ENCODE measurements at places on chromosomes 3 and 15. TPM values are rescaled to one million over a fixed set of nuclear protein-coding genes. Genes with fewer than 3 reads are reported as not detected.
A peak's percentile ranks its signal among the peaks of the same experiment; 100 is the strongest.

DNA sequence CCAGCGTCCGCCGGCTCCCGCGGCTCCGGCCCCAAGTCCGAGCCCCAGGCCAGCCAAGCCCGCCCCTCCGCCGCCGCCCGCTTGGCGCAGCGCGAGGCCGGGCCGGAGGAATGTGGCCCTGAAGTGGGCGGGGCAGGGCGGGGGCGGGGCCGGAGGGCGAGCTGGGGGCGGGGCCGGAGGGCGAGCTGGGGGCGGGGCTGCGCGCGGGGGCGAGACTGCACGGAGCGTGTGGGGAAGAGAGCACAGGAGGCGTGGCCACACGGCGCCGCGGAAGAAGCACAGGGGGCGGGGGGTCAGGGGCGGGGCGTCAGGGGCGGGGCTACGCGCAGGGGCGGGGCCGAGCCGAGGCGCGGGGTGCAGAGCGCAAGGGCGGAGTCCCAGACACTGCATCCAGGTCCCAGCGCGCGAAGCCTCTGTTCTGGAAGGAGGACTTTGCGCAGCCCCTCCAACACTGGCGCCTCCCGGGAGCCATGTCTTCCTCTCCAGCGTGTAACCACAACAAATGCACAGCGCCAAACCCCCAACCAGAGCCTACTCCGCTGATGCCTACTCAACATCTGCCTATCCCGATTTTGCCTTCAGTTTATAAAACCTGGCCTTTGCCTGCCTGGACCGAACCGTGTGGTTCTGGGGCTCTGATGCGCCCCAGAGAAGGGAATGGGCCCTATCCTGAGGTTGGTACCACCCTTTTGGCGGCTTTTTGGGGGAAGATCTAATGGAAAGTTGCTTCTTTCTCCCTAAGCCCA is 105.5 kb downstream of the IQSEC1 start:
- DNase-seq: peak; percentile 86
- peak overlapping the region; percentile 86 for H3K4me3 ChIP-seq
- H3K36me3 ChIP-seq: peaks cover 12% of the 10 kb centered on the region
- peaks cover 23% of the 10 kb centered on the region for H3K4me1 ChIP-seq
- H3K27me3 ChIP-seq: peaks cover 25% of the 10 kb centered on the region

DNA sequence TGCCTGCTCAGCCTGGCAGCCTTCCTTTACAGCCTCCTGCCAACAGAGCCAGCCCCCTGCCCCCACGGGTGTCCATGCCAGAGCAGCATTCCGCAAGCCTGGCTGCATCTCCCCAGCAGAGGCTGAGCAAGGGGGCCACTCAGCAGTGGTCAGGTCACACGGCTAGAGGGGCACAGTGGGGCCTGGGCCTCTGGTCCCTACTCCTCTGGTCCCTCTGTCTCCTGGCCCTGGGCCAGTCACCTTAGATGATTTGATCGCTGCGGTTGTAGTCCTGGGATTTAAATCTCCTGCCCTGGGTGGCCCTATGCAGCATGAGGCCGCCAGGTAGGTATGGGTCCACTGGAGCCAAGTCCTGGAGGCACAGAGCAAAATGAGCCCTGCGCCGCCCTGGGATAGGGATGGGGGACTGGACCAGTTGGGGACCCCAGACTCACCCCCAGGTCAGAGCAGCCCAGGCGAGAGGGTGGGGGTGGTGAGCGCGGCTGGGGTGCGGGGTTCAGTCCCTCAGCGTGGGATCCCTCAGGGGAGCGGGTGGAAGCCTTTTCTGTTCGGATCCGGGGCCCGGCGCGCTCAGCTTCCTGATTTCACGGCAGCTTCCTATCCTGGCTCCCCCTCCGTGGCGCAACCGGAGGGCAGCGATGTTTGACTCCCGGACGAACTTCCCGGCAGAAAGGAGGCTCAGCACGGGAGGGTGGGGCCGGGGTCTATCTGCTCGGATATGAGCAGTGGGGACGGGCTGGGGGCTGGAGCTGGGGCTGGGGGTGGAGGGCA is at the start of gene ZBTB47:
ZBTB47 (plus strand) TSS at position 138 of the 771 bp plus-strand sequence. CDS start 4,659 bp downstream, outside the sequence.
- H3K27ac ChIP-seq: peak within 1 kb of the TSS; percentile 60
- peak within 1 kb of the TSS; percentile 71 for H3K4me3 ChIP-seq
- peaks cover 15% of the 10 kb centered on the region for H3K36me3 ChIP-seq
- no peaks in the 10 kb centered on the region for H3K27me3 ChIP-seq
- DNase-seq: no peak

DNA sequence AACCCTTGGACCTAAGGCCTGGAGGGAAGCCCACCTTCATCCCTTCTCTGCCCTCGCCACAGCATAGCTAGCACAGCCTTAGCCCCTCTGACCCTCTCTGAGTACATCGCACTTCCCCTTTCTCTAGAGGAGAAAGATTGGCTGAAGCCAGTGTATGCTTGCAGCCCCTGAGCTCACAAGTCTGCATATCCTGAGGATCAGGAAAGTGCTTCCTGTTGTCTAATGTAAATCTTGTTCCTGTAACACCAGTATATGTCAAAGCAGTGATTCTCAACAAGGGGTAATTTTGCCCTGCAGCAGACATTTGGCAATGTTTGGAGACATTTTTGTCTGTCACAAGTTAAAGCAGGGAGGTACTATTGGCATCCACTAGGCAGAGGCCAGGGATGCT is 2.2 kb upstream of the PRKCD start:
- H3K4me3 ChIP-seq: no peak overlapping the region
- no peaks in the 10 kb centered on the region for H3K27me3 ChIP-seq
- H3K36me3 ChIP-seq: peaks cover 37% of the 10 kb centered on the region
- DNase-seq: no peak
- no peak overlapping the region for H3K27ac ChIP-seq

DNA sequence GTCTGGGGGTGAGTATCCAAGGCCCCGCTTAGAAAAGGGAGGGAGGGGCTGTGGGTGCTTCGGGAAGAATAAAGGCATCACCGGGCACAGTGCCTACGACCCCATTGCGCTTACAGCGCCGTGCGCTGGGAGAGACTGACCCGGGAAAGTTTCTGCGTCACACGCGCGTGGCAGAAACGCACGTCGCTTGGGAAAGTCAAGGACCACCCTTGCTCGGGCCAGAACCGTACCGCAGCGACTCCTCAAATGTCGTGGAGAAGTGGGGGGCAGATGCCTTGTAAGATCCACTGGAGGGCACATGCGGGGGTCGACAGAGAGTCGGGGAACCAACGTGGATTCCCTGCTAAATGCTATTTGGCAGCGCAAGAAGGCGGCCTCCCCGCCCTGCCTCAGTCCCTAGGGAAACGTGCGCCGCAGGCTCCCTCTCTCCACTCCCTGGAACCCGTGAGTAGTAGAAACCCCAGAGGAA is 2.4 kb downstream of the ADAMTS9 start:
- DNase-seq: no peak
- peaks cover 63% of the 10 kb centered on the region for H3K36me3 ChIP-seq
- peak overlapping the region; percentile 81 for H3K4me3 ChIP-seq
- H3K4me1 ChIP-seq: peaks cover 17% of the 10 kb centered on the region
- H3K27ac ChIP-seq: peak overlapping the region; percentile 97

DNA sequence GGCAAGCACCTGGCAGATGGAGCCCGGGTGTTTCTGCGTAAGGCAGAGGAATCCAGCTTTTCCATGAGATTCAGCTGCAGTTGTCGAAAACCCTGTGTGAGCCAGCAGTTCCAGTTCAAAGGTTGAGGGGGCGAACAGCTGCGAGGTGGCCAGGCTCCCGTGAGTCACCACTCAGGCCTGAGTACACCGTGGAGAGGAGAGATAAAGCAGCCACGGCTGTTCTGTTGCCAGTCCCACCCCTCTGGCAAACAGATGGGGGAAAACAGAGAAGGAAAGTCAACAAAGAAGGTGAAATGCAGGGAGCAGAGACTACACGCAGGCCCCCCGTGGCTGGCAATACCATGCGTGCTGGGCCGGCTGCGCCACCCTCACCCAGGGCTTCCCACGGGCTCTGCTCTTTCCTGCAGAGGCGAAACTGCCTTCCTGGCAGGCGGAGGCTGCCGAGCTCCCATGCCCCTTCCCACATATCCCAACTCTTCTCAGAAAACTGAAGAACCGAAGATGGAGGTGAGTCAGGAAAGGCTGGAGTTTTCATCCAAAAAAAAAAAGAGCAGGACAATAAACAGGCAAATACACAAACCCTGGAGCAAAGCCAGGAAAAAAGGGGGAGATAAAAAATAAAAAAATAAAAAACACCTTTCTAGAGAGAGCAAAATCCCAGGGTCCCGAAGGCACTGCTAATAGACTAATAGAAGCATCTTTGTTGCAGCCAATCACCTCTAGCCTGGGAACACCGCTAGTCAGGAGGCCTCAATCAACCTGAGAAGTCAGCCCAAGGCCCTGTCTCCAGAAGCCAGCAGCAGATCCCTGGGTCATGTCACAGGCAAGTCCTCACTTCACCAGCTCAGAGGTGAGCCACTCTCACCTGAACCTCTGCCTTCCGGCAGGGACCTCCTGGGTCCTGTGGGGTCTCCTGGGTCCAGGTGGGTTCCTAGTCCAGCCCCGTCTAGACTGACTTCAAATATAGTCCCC is 37.7 kb downstream of the FAM174B start:
- H3K27me3 ChIP-seq: no peaks in the 10 kb centered on the region
- peaks cover 6% of the 10 kb centered on the region for H3K36me3 ChIP-seq
- H3K4me1 ChIP-seq: peaks cover 12% of the 10 kb centered on the region
- H3K4me3 ChIP-seq: peak overlapping the region; percentile 21
- DNase-seq: peak; percentile 55

GRCh38 chr3:108862865-108863798 is 40.5 kb downstream of the TRAT1 start:
- H3K36me3 ChIP-seq: peaks cover 8% of the 10 kb centered on the region
- peak overlapping the region; percentile 47 for H3K4me3 ChIP-seq
- no peaks in the 10 kb centered on the region for H3K27me3 ChIP-seq

Gene CD200
- total RNA-seq: not detected

Gene C3orf70
- 0.12 TPM for total RNA-seq

DNA sequence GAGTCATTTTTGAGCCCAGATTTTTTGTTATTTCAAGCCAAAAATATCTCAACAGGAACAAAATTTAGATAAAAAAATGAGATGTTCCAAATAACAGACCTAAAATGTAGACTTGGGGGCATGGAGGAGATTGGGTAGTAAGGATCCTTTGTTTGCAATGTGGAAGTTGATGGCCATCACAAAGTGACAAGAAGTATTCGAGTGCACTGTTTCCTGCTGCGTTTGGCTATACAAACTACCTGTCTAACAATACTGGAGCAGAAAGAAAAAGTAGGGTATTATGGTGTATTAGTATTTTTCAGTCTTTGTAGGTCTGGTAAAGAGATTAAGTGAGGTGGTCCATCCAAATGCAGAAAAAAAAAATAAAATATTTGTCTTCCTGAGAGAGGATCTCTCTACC is 284.2 kb downstream of the C3orf38 start:
- H3K4me1 ChIP-seq: no peaks in the 10 kb centered on the region
- no peak overlapping the region for H3K4me3 ChIP-seq
- no peak for DNase-seq
- H3K27ac ChIP-seq: no peak overlapping the region
- H3K36me3 ChIP-seq: no peaks in the 10 kb centered on the region

Gene ADAMTS17
- 3.5 TPM for total RNA-seq

GRCh38 chr3:129557548-129557894 is 14.5 kb downstream of the H1-8 start:
- no peaks in the 10 kb centered on the region for H3K36me3 ChIP-seq
- peaks cover 24% of the 10 kb centered on the region for H3K27me3 ChIP-seq
- DNase-seq: no peak
- H3K27ac ChIP-seq: no peak overlapping the region
- no peak overlapping the region for H3K4me3 ChIP-seq
- no peaks in the 10 kb centered on the region for H3K4me1 ChIP-seq

- peaks cover 37% of the 10 kb centered on the region for H3K36me3 ChIP-seq
- H3K4me1 ChIP-seq: peaks cover 42% of the 10 kb centered on the region
- no peak for DNase-seq
These were observed 14.6 kb downstream of the PLXNA1 start for GRCh38 chr3:126997455-126998038.

Gene DNAH12
- 0.92 TPM for total RNA-seq

DNA sequence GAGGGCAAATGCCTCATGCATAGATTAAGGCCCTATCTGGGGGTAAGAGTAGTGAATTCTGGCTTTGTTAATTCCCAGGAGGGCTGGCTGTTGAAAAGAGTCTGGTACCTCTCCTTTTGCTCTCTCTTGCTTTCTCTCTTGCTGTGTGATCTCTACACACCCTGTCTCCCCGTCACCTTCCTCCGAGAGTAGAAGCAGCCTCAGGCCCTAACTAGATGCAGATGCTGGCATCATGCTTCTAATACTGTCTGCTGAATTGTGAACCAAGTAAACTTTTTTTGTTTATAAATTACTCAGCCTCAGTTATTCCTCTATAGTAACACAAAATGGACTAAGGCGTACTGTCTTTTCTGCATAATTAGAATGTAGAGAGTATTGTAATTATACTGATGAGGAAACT is 908.1 kb downstream of the DIPK2A start:
- H3K4me3 ChIP-seq: no peak overlapping the region
- no peaks in the 10 kb centered on the region for H3K27me3 ChIP-seq
- H3K4me1 ChIP-seq: no peaks in the 10 kb centered on the region
